ENCODE measurements at places on chromosomes 2 and 18.
A peak's percentile ranks its signal among the peaks of the same experiment; 100 is the strongest.

- DNase-seq = no peak
Measured at GRCh38 chr2:127059559-127059958, 47.4 kb downstream of the BIN1 start.

- DNase-seq = no peak
Measured at GRCh38 chr2:21467910-21468309, 344.1 kb downstream of the TDRD15 start.

- DNase-seq = peak; percentile 93
Measured at GRCh38 chr2:145740302-145740701, 1220.4 kb upstream of the ZEB2 start.

- no peak for DNase-seq
Measured at GRCh38 chr18:46435031-46435430, 222.0 kb downstream of the LOXHD1 start.

DNA sequence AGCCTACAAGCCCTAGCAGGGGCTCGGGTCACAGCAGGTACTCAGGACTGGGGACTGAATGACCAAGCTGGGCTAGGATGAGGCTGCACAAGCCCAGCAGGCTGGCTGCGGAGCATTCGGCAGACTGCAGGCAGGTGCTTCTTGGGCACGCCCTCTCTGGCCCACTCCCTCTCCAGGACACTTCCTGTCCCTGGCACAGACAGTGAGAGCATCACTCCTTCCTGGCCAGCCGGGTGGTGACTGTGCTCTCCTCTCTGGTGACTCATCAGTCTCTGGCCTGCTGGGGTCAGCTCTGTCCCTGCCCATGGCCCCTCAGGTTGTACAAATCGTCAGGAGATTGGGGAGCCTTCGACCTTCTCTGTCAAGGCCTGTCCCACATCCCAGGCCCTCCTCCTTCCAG, 22.5 kb downstream of the C1QL2 start:
- DNase-seq = no peak

DNA sequence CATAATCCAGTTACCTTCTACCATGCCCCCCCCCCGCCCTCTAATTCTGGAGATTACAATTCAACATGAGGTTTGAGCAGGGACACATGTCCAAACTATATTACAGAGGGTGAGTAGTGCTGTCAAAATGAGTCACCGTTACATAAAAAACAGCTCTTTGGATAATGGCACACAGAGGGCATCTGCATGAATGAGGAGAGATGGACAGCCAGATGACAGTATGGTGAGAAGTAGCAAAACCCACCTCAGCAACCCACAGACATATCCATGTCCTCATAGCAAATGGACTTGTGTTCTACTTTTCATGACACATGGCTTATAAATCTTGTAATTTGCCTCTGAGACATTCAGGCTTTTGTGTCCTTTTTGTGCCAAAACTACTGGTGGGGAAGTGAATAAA, 132.0 kb downstream of the EML6 start:
- no peak for DNase-seq

GRCh38 chr2:196131384-196131937, 39.9 kb downstream of the STK17B start:
- DNase-seq = peak; percentile 61

DNA sequence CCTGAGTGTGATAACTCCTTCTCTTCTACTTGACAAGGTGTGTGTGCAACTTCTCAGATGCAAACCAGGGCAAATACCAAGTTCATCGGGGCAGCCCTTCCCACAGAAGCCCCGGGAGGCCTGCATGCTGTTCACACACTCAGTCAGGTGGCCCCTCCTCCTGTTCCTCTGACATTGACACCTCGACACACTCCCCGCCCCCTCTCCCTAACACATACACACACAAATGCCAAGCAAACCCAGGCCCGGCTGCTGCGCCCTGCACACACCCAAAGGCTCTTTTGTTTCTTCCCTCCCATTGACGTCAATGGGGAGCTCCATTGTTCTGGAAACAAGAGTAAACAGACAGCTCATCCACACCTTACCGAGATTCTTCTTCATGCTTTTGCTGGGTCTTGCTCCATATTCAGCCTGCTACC, 1.7 kb upstream of the PER2 start:
- peak; percentile 56 for DNase-seq

GRCh38 chr2:1660656-1661640, 83.4 kb downstream of the PXDN start:
- no peak for DNase-seq

DNA sequence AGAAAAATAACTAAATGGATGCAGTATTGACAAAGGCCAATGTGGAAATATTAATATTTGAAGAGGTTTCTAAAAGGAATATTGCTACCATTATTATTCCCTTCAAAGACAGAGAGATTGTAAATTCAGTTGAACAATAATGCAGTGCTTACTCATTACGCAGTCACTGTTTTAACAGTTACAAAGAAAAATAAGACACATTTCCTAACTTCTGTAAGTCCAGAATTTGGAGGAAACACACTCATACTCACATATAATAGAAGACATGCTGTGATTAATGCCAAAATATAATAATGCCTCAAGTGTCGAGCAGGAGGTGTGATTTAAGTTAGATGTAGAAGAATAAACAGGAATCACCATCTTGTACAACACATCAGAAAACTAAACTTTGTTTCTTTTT, 389.2 kb downstream of the FBXO15 start:
- DNase-seq = no peak

- DNase-seq = no peak
Measured at GRCh38 chr2:11683966-11684365, 14.0 kb upstream of the NTSR2 start.

DNA sequence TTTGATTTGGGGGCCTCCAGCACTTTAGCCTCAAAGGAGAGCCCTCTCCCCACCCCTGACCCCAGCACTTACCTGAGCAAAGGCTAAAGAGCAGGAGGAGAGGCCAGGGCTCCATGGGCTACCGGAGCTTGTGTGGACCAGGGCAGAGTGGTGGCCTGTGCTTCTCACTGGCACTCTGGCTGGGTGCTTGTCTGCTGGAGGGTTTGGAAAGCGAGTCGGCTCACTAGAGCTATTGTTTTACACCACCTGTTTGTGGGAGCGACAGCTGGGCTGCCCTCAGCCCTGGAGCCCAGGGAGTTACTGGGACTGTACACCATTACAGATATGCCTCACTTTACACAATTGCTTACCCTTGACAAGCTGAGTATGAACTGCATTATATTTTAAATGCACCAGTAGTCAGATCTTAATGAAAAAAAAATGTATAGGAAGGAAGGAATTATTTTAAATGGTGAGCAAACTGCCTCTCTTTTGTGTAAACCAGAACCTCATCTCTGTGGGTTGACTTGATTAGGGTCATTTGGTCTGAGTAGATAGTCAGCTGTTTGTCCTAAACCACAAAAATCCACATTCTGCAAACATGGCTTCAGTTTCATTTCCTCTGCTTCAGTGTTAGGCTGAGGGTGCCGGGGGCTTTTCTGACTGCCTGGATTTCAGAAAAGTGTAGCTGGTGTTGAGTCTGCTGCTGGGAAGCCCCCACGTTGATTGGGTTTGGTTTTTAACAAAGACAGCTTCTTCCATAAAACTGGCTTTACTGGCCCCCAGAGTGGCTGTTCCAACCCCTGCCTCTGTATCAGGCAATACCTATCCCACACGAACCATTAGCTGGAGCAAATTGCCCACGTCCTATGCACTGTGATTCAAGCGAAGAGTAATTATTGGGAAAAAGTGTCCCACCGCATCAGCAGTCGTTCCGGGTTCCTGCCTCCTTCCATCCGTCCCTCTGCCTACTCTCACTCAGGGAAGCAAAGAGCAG, at the start of gene CHRNA1:
Gene CHRNA1 (minus strand): TSS at position 193 of the 976 bp plus-strand sequence. CDS start 78 bp downstream, at position 115.
- no peak for DNase-seq

DNA sequence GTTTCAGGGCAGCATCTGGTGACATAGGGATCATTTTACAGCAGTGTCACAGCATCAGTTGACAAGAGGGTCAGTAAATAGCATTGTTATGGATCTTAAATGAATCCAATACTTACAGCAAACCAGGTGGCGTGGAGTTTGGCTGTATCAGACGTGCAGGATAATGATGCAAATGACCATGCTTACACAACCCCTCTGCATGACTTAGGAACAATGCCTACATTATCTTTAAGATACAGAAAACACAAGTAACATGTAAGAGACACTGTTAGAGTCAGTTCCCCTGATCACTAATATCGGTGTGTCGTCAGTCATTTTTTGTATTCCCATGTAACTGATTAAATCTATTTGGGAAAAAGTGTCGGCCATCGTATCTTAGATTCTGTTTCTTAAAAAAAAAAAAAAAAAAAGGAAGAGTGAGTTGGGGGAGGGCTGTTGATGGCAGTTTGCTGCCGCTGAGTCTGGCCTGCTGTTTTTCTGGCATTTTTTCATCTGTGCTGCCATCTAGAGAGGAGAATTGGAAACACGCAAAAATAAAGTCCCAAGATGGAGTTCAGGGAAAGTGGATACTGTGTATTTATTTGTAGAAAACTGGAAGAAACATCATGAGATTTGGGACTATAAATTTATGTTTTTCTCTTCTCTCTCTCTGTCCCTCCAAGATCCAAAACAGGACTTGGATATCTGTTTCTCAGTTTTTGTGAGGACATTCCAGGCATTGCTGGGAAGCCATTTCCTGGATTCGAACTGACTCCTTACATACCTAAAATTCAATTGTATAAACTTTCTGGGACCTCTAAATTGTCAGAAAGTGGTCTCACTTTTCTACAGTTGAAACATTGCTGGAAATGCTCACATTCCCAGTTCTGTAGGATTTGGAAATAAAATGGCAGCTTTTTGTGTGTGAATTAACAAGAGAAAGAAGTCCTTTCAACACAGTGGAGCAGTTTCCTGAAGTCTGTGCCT, 60.3 kb upstream of the AGPS start:
- peak; percentile 77 for DNase-seq

GRCh38 chr2:195664528-195664927, 7.5 kb downstream of the SLC39A10 start:
- no peak for DNase-seq

- DNase-seq = no peak
Measured at GRCh38 chr2:159449504-159450124, 163.1 kb upstream of the WDSUB1 start.

GRCh38 chr2:196925768-196926561, 542 bp downstream of the PGAP1 start:
- DNase-seq = peak; percentile 30

GRCh38 chr2:176187899-176188773, at the start of gene HOXD1:
Gene HOXD1, plus strand, starts transcription at chr2:176188668. Its CDS starts 134 bp downstream, at chr2:176188802.
- DNase-seq = peak; percentile 90

- no peak for DNase-seq
Measured at GRCh38 chr18:46260016-46260878, 156.1 kb downstream of the HAUS1 start.

DNA sequence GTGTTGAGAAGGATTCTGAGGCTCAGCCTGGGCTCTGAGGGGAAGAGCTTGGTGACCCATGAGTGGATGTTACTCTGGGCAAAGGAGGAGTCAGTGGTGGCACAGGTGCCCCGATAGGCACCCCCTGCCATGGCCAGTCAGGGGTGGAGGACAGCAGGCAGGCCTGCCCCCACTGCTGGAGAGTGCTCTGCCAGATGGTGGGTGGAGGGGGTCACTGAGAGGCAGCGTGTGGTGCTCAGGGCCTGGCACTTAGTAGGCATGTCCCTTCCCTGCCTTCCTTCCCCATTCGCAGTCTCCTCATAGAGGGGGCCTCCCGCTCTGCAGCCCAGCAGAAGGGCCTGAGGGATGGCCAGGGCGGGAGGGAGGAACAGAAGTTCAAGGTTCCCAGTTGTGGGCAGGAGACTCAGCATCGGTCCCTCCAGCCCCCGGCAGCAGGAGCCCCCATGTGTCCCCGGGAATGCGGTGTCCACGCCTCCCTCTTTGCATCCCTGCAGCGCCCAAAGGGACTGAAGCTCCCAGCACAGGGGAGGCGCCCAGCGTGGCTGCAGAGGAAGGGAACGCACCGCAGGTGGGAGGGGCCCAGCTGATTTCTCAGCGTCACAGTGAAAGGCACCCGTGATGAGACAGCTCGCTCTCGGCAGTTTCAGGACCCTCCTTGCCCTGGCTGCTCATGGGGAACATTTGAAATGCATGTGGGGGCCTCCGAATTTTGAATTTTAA, 5.7 kb upstream of the SNED1 start:
- no peak for DNase-seq

DNA sequence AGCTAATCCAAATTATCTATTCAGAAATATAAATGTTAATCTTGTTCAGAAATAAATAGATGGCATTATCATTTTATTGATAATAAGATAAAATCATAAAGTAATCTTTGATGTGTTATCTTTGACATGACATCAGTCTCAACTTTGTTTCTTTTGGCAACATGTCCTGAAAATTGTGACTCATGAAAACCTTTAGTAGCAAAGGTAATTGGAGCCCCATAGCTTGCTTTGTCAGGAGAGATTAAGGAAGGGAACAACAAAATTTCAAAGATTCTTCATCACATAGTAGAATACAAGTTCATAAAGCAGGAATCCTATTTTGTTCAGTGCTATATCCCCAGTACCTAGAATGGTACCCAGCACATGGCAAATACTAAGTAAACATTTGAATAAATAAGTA, 165.4 kb downstream of the KCNE4 start:
- no peak for DNase-seq

Data from lung microvascular endothelial cell (primary cell).